Right renal cortex interstitium (tissue), 3 donors: ENCODE measurements at places on chromosomes 1 and 21. TPM values are rescaled to one million over a fixed set of nuclear protein-coding genes. Genes with fewer than 3 reads are reported as not detected.

GRCh38 chr1:78678324-78678723 is 28.7 kb downstream of the IFI44 start:
- DNase-seq: no peak

Gene LYPD8
- polyA plus RNA-seq: not detected

Gene GNAI3
- 13.8 TPM for polyA plus RNA-seq

DNA sequence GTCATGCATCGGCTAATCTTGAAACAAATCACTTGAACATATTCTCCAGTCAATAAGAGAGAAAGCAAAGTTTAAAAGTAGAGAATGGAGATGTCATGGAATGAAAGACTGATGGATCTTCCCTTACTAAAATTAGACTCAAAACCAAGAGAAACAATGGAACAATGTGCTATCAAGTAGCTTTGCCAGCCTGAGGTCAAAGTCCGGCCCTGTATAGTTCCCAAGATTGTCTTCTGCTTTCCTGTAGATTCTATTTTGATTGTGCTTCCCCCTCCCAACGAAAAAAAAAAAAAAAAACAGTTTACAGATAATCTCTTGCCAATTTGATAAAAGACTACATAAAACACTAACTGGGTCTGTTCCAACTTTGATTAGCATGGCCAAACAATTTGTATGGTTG is 40.8 kb upstream of the KIRREL1 start:
- no peak for DNase-seq

DNA sequence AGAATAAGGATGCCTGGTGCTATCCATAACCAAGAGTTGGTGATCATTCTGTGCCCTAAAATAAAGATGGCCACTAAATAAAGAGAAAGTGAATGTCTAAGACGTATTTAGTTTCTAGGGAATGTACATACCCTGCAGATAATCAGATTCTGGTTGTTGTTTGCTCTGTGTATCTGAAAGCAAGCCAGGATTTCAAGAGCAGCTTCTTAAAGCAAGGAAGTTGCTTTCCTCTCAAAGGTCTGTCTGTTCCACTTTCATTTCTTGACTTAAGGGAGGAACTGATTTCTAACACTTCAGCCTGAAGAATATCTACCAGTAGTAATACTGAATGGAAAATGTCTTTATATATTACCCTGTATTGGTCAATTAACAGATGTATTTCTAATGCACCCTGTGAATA is 88.8 kb downstream of the KIF1B start:
- no peak for DNase-seq

GRCh38 chr21:42636520-42637266 is 16.7 kb upstream of the PDE9A start:
- DNase-seq: no peak

GRCh38 chr1:180237869-180238476 is 7.9 kb downstream of the LHX4 start:
- no peak for DNase-seq

GRCh38 chr1:109981004-109981335 is 3.6 kb upstream of the AHCYL1 start:
- no peak for DNase-seq

DNA sequence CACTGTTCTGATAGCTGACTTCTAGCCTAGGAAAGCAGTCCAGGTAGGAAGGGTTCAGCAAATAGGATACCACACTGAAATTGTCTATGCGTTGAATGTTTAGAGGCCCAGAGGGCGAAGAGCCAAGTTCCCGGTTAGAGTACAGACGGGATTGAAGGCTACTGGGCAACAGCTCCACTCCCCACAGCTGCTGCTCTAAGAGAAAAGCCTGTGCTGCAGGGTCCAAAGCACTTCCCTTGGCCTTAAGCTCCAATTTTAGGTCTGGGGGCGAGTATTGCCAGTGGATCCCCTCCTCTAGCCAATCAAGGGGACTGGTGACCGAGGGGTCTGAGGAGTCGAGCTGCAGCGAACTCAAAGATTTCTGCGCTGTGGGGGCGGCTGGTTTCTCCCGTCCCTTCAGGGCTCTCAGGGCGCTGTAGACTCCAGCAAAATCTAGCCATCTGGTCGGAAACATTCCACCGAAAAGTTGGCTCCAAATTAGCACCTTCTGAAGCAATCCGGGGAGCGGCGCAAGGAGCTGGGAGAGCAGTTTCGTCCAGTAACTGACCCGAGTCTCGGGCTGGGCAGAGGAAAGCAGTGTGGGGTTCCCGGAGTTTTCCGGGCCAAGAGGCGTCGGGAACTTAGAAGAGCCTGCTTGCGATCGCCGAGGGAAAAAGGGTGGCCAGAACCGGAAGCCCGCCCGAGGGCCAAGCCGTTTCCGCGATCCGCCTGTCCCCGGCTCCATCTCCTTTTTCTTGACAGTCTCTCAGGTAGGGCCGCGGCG is 748 bp downstream of the PPP1R15B start:
- DNase-seq: peak; percentile 38

GRCh38 chr1:36693161-36693525 is 210.4 kb upstream of the CSF3R start:
- DNase-seq: no peak

- DNase-seq: peak; percentile 53
Measured at GRCh38 chr1:6960291-6960811, 175.1 kb downstream of the CAMTA1 start.

Gene PADI2
- polyA plus RNA-seq: 2.6 TPM

- DNase-seq: no peak
Measured at GRCh38 chr1:39370602-39371001, 120.8 kb upstream of the BMP8A start.

DNA sequence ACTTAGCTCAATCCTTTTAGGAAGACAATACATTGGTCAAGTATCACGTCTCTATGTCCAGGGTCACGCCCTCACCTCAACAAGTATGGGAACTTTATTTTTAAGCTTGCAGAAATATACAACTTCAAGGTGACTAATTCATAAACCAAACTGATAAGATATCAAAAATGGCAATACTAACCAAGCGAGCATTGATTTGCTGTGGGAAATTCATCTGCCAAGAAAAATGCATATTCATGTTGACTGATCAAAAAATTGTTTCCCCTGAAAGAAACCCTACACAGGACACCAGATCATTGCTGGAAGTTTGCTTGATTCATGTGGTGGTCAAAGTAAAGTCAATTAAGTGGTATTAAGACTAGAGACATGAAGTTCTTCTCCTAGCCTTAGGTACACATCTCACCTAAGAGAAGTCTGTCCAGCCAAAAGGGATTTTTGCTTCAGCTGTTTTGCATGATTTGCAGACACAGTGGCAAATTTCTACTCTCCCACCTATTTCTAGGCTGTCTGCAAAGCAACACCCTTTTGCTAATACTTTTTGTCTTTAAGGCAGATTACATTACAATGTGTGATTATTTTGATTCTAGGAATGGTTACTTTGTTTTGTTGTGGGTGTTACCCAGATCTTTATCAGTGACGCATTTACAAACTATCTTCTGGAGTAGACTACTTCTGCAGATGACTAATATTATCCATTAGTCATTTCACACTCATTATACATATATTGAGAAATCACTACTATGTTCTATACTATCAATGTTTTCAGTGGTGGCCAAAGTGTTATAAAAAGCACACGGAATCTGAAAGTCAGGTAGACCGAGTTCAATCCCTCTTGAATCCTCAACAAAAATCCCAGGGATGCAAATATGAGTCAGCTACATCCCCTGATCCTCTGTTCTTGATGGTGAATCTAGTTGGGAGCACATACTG is 12.4 kb downstream of the SAMSN1 start:
- DNase-seq: no peak

Gene OR2M3
- 0.03 TPM for polyA plus RNA-seq

Gene GPR25
- not detected for polyA plus RNA-seq

DNA sequence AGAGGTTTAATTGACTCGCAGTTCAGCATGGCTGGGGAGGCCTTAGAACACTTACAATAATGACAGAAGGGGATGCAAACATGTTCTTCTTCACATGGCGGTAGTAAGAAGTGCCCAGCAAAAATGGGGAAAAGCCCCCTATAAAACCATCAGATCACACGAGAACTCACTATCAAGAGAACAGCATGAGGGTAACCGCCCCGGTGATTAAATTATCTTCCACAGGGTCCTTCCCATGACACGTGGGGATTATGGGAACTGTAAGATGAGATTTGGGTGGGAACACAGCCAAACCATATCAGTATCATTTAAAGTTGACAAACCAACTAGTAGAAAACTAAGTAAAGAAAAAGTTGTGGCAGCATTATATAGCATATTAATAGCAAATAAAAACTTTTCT is 71.3 kb upstream of the DNAJC6 start:
- DNase-seq: no peak

Gene HES2
- polyA plus RNA-seq: 0.14 TPM

Gene RPTN
- not detected for polyA plus RNA-seq

GRCh38 chr1:151992303-151993083 is 1.2 kb downstream of the S100A10 start:
- no peak for DNase-seq

DNA sequence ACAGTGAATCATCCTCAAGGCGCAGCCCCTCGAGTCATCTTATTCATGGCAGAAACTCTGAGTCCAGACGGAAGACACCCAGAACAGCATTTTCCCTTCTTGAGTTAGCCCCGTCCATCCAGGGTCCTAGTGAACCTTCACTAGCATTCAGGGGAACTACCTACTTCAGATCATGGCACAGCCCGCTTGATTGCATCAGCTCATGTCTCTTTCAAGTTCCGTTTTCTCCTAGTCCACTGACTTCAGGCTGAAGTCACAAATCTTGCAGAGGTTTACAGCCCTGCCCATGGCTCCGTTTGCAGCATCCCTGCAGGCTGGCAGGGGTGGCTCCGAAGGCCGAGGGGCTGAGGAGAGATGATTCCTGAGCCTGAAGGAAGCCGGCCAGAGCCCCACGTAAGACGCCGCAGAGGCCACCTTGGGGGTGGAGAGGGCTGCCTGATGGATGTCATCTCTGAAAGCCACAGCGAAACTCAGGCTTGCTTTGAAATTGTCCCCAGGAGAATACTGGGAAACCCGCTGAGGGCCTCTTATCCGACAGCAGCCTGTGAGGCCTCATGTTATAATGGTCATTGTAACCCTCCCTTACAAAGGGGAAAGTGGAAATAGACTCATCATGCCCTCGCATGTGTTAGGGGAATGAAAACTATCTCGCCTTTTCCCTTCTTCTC is 310.2 kb upstream of the AJAP1 start:
- no peak for DNase-seq

Gene CRYBG2
- polyA plus RNA-seq: 1.0 TPM

- DNase-seq: no peak
Measured at GRCh38 chr1:2050461-2050792, 216 bp downstream of the PRKCZ start.

Gene VASH2
- 20.3 TPM for polyA plus RNA-seq

Gene FCMR
- polyA plus RNA-seq: 2.4 TPM

DNA sequence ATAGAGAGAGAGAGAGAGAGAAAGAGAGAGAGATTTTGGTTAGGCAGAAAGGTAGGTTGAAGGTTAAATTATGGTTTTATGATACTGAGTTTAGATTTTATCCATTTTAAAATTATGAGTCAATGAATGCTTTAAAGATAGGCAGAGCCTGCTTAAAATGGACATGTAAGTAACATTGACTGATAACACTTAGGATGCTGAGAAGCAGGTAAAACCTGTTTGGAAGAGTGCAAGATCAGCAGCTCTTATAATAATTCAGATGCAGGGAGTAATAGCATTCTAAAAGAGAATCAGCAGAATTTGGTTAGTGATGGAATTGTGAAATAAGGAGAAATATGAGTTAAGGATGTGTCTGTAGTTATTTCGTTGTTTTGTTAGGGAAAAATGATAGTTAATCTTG is 446.6 kb downstream of the PLA2G4A start:
- no peak for DNase-seq

Gene DNAJC28
- 6.0 TPM for polyA plus RNA-seq

Gene BTBD8
- polyA plus RNA-seq: 8.2 TPM

DNA sequence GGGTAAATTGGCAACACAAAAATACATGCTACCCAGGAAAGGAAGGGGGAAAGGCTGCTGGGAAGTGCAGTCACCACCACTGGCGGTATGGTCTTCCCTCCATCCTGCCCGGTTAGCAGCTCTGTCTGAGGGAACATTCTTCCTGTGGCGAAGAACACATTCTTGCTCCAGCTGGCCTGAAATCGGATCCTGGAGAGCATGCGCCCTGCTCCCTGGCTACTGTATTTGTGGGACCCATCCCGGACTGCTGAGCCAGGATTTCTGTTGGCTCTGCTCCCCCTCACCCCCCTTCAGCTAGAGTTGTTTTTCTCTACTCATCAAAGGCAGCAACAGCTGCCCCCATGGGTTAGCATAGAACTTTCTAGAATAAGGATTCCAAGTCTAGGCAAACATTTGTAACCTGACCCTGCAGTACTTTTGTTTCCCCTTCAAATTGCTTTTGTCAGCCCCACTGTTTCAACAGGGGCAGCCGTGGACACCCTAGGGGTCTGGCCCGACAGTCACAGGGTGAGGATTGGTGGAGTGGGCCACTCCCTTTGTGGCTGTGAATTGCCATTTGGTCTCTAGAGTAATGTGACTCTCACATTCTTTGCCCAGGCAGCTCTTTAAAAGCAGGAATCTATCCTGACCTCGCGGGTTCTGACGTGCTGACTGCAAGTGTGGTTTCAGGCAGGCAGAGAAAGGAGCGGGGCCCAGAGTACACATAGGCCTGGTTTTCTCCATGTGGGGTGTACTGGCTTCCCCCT is 157.7 kb downstream of the TOMM20 start:
- DNase-seq: no peak

Gene FAM163A
- polyA plus RNA-seq: 0.85 TPM

- DNase-seq: no peak
Measured at GRCh38 chr1:162541619-162542141, 19.8 kb upstream of the UAP1 start.

DNA sequence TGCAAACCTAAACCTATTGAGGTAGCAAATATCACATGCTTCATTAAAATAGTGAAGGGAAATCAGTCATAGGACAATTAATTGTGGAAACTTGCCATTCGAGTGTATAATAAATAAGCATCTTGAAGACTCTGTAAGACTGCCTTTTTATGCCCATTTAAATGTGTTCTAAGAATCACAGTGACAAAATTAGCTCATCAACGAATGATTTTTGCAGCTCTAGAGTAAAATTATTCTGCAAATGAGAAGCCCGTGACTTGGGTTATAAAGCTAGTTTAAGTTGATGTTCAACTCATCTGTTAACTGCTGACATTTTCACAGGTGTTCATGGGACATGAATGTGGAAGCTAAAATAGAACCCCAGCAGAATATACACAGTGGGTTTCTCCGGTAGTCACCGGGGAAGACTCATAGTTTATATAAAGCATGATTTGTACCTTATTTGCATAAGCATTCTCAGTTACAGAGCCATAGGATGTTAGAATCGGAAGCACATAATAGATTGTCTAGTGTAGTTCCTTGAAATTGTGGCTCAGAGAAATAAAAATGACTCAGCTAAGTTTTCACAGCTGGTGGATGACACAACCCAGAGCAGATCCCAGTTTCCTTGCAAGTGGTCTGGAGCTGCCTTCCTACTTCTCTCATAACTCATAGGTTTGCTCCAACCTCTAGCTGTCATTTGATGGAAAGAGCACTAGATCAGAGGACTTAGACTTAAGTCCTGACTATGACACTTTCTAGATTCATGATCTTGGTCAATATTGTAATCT is 107.3 kb downstream of the UCHL5 start:
- peak; percentile 42 for DNase-seq

DNA sequence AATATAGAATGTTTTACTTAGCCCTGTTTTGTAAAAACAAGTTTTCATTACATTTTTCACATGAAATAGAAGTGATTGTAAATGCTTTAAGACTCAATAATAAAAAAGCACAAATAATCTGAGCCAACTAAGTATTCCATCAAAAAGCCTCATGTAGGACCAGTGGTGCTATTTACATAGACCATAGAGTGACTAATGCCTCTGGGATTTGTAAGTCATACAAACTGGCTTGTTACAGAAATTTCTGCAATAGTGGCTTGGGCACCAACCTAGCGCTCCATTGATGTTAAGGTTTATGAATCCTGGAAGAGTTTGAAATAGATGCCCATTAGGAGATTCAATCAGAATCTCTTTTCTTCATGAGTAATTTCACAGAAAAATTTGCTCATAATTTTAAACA is 31.9 kb downstream of the ZMYM1 start:
- no peak for DNase-seq
